Left kidney (tissue), 8 donors: ENCODE measurements at places on chromosomes 16 and 17. TPM values are rescaled to one million over a fixed set of nuclear protein-coding genes. Genes with fewer than 3 reads are reported as not detected.

The CTRL gene
- polyA plus RNA-seq, result 8.0 TPM

DNA sequence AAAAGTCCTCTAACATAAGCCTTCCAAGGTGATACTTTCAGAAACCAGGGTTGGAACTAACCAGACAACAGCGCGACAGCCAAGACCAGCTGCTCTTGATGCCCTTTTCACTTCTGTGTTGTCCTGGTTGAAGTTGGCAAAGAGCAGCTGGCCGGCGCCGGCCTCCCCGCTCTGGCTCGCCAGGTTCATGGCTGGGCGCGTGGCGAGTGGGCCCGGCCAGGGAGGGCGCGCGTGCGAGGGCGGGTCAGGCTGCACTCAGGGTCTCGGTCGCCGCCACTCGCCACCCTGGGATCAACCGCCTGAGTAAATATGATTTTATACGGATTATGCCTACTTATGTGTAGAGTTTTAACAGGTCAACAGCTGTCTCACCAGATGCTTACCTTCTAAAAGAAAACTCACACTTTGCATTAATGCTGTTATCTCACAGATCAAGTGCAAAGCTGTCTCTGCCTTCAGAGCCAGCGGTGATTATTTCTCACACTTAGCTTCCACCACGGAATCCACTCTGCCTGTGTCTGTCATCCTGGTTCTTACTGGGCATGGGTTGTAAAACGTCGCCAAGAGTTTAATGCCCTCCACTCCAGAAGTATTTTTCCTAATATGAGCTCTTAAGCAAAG is 13.5 kb downstream of the KCTD2 start:
- DNase-seq, result no peak

The HOXB1 gene
- 0.38 TPM for polyA plus RNA-seq

The GRAP gene
- 3.7 TPM for polyA plus RNA-seq

The IGSF6 gene
- 7.3 TPM for polyA plus RNA-seq

GRCh38 chr17:30222251-30222650 is 13.2 kb downstream of the SLC6A4 start:
- DNase-seq, result no peak

The DGKE gene
- 8.3 TPM for polyA plus RNA-seq

DNA sequence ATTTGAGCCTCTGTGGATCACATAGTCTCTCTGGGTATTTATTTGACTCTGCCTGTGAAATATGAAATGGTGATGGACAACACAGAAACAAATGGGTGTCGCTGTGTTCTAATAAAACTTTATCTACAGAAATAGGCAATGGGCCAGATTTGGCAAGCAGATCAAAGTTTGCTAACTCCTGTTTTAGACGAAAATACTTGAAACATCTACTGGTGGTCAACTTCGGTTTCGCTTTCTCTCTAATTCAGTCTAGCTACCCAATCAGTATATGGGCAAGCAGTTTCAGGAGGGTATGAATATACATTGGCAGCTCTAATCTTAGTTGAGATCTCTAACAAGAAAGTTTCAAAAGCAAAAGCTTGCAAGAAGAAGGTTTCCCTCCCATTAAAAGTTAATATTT is 60.1 kb upstream of the DYNLRB2 start:
- DNase-seq, result no peak

DNA sequence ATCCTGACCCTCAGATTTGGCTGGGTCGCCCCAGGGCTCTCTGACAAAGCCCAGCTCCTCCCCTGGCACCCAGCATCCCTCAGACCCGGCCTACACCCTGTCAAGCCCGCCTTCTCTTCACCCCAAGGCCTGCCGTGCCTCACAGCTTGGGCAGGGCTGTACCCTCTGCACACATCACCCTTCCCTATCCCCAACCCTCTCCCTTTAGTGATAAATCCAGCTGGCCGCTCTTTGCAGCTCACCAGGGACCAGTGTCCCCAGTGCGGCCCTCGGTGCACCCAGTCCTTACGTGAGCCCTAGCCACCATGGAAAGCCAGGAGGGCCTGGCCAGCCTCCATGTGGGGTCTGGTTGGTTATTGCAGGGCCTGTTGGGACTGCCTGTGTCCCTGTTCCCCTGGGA is 74.5 kb downstream of the RAI1 start:
- DNase-seq, result no peak

- DNase-seq, result no peak
Observed at GRCh38 chr17:55642741-55643140, 79.9 kb downstream of the TMEM100 start.

- no peak for DNase-seq
Observed at GRCh38 chr17:40089077-40089895, 11.1 kb downstream of the NR1D1 start.

DNA sequence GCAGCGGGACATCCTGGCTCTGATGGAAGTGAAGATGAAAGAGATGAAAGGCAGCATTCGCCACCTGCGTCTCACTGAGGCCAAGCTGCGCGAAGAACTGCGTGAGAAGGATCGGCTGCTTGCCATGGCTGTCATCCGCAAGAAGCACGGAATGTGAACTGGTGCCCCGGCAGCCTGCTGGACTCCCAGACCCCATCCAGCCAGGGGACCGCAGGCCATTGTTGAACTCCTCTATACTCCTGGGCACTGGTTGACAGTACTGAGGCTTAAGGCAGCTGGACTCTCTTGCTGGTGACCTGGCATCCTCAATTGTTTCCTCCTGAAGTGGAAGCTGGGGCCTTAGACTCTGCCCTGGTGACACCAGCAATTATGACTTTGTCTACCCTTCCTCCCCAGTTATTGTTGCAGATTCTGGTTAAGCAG is 1.2 kb downstream of the THAP11 start:
- DNase-seq, result no peak

DNA sequence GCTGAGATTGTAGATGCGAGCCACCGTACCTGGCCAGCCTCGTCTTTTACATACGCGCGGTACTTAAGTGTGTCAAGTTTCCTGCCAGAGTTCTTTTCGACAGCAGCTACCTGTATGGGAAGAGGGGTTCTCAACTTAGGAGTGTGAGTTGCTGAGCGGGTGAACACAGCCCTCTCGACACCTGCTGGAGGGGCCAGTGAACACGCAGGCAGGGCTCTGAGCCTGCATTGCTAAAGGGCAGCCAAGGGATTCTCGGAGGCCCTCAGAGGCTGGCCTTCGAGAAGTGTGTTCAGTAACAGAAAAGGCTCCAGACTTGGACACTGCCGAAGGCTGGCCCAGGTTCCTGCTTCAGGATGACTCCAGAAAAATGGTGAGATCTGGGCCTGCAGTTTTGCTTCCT is 6.1 kb downstream of the ZC3H18 start:
- no peak for DNase-seq

DNA sequence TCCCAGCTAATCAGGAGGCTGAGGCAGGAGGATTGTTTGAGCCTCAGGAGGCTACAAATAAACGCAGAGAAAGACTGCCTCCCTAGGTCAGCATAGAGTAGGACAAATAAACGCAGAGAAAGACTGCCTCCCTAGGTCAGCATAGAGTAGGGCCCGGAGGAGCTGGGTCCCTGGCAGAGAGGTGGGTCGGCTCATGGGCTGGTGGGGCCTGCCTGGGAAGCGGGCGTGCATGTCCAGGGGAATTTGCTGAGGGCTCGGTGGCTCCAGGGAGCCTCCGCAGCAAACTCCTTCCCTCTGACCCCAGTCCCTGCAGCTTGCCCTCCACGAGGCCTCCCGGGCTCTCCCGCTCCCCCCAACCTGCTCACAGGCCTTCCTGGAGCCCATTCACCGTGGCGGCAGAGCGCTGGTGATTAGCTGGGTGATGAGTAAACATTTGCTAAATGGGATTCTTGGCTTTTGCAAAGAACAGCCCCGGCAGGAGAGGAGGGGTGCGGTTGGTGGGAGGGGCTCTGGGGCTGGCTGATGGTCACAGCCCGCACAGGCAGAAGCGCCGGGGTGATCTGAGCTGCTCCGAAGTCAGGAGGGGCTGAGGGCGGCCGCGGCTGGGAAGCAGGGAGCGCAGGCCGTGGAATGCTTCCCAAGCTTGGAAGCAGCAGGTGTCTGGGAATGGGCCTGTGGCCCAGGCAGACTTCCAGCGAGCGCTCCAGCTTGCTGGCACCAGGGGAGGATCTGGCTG is 93.1 kb downstream of the RTN4RL1 start:
- no peak for DNase-seq

DNA sequence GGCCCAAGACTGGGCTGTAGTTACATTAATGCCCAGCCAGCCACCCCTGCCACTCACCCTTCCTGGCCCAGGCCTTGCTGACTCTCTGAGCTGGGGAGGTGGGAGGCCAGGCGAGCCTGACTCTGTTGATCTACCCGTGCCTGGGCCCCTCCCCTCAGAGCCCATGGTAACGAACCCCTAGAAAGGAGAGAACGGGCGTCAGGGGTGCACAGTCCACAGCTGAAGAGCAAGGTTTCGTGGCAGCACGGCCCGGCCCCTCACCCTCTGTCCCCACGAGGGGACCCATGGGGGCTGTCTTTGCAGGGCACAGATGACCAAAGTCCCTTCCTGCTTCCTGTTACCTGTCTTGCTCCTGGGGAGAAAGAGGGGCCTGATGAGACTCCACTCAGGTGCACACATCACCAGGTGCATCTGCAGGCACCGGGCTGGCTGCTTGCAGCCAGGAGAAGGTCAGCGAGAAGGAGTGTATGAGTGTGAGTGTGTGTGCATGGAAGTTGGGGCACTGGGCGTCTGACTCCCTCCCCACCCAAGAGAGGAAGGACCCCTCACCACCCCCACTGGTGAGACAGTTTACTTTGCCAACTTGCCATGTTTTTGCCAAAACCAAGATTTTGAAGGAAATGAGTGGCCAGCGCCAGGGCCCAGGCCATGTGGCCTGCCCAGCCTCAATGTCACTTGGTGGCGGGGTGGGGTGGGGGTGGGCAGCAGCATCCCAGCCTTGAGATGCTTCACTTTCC is 359.1 kb downstream of the SEC14L1 start:
- no peak for DNase-seq

The MYO15A gene
- polyA plus RNA-seq, result 3.9 TPM

GRCh38 chr17:233473-233941 is 52.1 kb upstream of the DOC2B start:
- no peak for DNase-seq

- DNase-seq, result peak; percentile 79
Observed at GRCh38 chr16:46853713-46854443, 22.9 kb upstream of the C16orf87 start.

- no peak for DNase-seq
Observed at GRCh38 chr17:68954146-68954896, 871 bp downstream of the ABCA8 start.
